Activated CD4-positive, alpha-beta memory T cell treated with anti-CD3 and anti-CD28 coated beads, Interleukin-2, amount 10 ng/mL, durations not matched to agents 7 days and 5 days (primary cell): ENCODE measurements at places on chromosomes 12 and 14. TPM values are rescaled to one million over a fixed set of nuclear protein-coding genes. Genes with fewer than 3 reads are reported as not detected.

- peaks cover 8% of the 10 kb centered on the region for H3K36me3 ChIP-seq
- peak overlapping the region; percentile 18 for H3K27ac ChIP-seq
- DNase-seq, result no peak
- no peak overlapping the region for H3K4me3 ChIP-seq
- no peaks in the 10 kb centered on the region for H3K27me3 ChIP-seq
- peaks cover 56% of the 10 kb centered on the region for H3K4me1 ChIP-seq
Observed at GRCh38 chr14:65334765-65335410, 77.6 kb upstream of the FUT8 start.

DNA sequence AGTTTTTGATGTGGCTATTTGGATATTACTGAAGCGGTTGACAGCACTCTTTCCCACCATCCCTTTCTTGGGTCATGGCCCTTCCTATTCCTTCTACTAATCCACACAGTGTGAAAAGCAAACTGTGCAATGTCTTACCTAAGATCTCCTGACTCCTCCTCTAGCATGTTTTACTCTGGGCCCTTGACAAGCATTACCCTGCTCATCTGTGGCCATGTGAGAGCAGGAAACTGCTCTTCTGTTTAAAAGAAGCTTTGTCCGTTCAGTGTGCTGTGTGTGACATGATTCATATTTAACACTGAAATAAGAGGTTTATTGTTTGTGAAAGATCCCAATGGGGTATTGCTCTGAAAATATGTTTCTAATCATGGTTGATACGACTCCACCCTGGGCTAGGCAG, 1022.5 kb downstream of the AACS start:
- H3K27ac ChIP-seq, result no peak overlapping the region
- DNase-seq, result no peak
- H3K4me3 ChIP-seq, result no peak overlapping the region
- no peaks in the 10 kb centered on the region for H3K27me3 ChIP-seq

- H3K27ac ChIP-seq, result no peak overlapping the region
- H3K4me3 ChIP-seq, result peak overlapping the region; percentile 2
- no peaks in the 10 kb centered on the region for H3K27me3 ChIP-seq
- DNase-seq, result no peak
Observed at GRCh38 chr12:73421832-73422231, 1115.8 kb upstream of the ATXN7L3B start.

- peaks cover 40% of the 10 kb centered on the region for H3K4me1 ChIP-seq
- H3K36me3 ChIP-seq, result peaks cover 60% of the 10 kb centered on the region
- H3K4me3 ChIP-seq, result peak overlapping the region; percentile 95
- DNase-seq, result no peak
Observed at GRCh38 chr12:121806009-121806545, 2.3 kb downstream of the SETD1B start.

DNA sequence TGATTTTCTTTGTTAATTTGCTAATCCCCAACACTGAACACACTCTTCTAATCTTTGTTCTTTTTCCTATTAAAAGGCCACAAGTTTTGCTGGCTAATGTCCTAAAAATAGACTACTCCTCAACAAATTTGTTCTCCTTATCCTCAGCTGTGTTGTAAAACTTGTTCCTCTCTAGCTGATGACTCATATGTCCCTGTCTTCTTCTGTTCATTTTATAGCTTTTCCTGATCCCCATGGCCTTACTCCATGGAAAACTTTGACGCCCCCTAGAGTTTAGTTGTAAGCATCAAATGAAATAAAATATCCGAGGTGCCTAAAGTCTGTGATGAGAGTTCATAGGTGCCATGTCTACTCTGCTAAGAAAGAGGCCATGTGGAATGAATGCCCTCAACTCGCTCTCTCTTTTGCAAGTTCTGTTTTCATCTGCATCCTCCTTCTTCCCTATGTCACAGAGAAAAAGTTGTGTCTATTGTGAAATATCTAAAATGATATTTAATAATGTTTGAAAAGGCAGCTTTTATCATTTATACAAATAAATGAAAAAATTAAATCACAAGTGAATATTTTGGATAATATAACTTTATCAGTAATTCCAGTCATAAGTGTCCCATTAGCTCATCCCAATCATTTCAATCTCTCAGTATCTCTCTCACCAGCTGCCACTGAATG, 237.9 kb downstream of the IPO8 start:
- no peak overlapping the region for H3K4me3 ChIP-seq
- H3K4me1 ChIP-seq, result no peaks in the 10 kb centered on the region
- H3K36me3 ChIP-seq, result no peaks in the 10 kb centered on the region
- no peak overlapping the region for H3K27ac ChIP-seq

- H3K27ac ChIP-seq, result peak overlapping the region; percentile 79
- peaks cover 89% of the 10 kb centered on the region for H3K4me1 ChIP-seq
- peaks cover 50% of the 10 kb centered on the region for H3K36me3 ChIP-seq
Observed at GRCh38 chr12:14399871-14400270, 34.4 kb downstream of the ATF7IP start.

DNA sequence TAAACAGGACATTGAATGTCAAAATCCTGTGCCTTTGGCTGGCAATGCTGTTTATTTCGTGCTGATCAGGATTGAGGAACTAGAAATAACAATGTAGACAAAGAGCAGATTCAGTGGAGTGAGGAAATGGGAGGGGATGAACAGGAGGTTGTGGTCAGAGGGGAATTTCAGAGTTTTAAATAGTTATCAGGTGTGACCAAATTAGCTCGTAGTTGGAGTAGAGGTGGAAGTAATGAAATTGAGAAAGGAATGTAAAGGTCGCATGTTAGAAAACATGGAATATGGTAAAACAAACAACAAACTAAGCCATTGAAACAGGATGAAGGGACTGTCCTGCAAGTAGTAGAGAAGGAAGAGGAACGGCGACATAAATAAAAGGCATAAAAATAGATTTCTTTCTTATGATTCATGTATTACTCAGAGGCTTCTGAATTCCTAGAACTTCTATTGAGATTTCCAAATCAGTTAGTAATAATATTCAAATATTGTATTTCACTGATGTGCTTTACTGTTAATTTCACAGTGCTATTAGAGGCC, 9.5 kb upstream of the SAV1 start:
- no peak for DNase-seq
- peaks cover 3% of the 10 kb centered on the region for H3K27me3 ChIP-seq
- no peak overlapping the region for H3K4me3 ChIP-seq
- no peak overlapping the region for H3K27ac ChIP-seq
- no peaks in the 10 kb centered on the region for H3K36me3 ChIP-seq
- H3K4me1 ChIP-seq, result peaks cover 7% of the 10 kb centered on the region

GRCh38 chr12:68440068-68440581, 108.0 kb upstream of the MDM1 start:
- no peak overlapping the region for H3K27ac ChIP-seq
- no peak overlapping the region for H3K4me3 ChIP-seq
- H3K4me1 ChIP-seq, result peaks cover 31% of the 10 kb centered on the region

DNA sequence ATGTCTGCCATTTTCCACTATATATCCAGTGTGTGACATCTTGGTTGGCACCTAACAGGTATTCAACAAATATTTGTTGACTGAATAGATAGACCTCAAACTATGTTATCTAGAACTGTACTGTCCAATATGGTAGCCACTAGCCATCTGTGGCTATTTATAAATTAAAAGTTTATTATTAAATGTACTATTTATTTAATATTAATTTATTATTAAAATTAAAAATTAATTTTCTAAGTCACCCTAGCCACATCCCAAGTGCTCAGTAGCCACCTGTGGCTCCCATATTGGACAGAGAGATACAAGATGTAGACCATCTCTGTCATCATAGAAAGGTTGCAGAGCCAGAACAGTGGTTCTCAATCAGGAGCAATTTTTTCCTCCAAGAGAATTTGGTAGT, 69.3 kb downstream of the SRRM4 start:
- H3K4me1 ChIP-seq, result no peaks in the 10 kb centered on the region
- no peak overlapping the region for H3K27ac ChIP-seq
- H3K4me3 ChIP-seq, result no peak overlapping the region
- no peaks in the 10 kb centered on the region for H3K36me3 ChIP-seq

DNA sequence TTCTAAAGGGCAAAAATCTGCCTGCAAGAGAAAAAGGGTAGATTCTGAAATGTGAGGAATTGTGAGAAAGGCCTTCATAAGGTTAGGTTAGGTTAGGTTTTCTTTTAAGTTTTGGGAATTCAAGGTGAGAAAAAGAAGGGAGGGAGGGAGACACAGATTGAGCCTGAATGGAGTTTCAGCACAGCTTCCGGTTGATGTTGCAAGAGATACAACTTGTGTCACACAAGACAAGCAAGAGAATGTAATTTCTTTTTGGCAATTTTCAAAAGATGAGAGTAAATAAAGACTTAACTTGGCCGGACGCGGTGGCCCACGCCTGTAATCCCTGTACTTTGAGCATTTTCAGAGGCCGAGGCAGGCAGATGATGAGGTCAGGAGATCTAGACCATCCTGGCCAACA, 63.8 kb downstream of the CPSF2 start:
- H3K4me3 ChIP-seq, result no peak overlapping the region
- no peaks in the 10 kb centered on the region for H3K36me3 ChIP-seq
- H3K27me3 ChIP-seq, result no peaks in the 10 kb centered on the region
- H3K4me1 ChIP-seq, result no peaks in the 10 kb centered on the region
- no peak overlapping the region for H3K27ac ChIP-seq

- DNase-seq, result no peak
- no peak overlapping the region for H3K27ac ChIP-seq
- H3K27me3 ChIP-seq, result no peaks in the 10 kb centered on the region
Observed at GRCh38 chr12:132700212-132700822, 10.3 kb upstream of the PGAM5 start.

DNA sequence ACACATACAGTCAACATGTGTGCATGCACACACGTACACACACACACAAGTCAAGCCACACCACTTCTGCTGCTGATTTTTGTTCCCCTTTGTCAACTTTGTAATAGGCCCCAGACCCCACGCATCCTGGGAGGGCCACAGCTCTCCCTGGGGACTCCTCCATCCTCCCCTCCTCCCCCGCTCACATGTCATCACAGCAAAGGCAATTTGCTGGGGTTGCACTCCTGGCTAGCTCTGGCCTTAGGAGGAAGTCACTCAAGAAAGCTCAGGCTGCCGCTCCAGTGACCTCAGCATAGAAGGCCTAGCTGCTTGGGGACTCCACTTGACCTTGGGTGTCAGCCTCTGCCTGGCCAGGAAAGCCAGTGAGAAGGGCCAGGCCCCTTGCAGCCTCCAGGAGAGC, 27.2 kb downstream of the NGB start:
- no peaks in the 10 kb centered on the region for H3K36me3 ChIP-seq
- no peak overlapping the region for H3K27ac ChIP-seq
- no peak overlapping the region for H3K4me3 ChIP-seq
- H3K27me3 ChIP-seq, result peaks cover 2% of the 10 kb centered on the region
- DNase-seq, result no peak

- H3K27ac ChIP-seq, result no peak overlapping the region
- no peak overlapping the region for H3K4me3 ChIP-seq
Observed at GRCh38 chr12:28794211-28794610, 354.9 kb upstream of the FAR2 start.

DNA sequence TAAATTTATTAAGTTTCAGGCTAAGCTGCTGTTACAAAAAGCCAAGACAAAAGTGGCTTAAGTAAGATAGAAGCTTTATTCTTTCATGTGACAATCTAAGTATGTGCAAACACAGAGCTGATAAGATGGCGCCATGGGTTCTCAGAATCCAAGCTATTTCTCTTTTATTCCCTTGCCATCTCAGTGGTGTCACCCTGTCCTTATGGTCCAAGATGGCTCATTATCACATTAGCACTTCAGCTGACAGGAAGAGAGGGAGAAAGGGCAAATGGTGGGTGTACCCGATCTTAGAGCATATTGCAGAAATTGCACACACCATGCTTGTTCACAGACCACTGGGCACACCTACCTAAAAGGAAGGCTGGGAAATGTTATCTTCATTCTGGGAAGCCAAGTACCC, 211.7 kb downstream of the TMTC2 start:
- DNase-seq, result no peak
- no peaks in the 10 kb centered on the region for H3K36me3 ChIP-seq
- no peak overlapping the region for H3K27ac ChIP-seq
- H3K4me3 ChIP-seq, result no peak overlapping the region
- H3K4me1 ChIP-seq, result no peaks in the 10 kb centered on the region
- no peaks in the 10 kb centered on the region for H3K27me3 ChIP-seq

DNA sequence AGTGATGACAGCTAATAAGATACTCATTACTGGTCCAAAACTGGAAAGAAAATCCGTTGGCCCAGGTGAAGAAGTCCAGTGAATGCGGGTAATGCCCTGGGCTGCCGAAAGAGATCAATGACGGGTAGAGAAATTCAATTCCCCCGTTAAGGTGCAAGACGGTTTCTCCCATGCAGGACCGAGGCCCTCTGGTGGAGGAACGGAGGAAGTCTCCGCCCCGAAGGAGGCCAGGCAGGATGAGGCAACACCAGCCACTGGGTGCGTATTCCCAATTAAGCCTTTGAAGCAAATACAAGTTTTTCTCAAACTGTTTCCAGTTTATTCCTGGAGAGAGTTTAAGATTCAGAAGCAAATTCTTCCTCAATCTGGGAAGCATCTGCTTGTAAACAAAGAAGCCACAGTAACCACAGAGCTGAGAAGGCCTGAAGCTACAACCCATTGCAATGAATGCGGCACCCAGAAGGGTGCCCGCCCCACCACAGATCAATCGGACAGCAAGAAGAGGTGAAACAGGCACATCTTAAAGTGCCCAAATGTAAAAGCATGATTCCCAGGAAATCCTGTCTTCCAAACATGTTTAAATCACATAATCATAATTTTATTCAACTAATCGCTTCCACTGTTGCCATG, 118.5 kb downstream of the TTC7B start:
- peak; percentile 77 for DNase-seq
- H3K4me3 ChIP-seq, result no peak overlapping the region
- no peaks in the 10 kb centered on the region for H3K36me3 ChIP-seq
- H3K4me1 ChIP-seq, result peaks cover 8% of the 10 kb centered on the region
- H3K27me3 ChIP-seq, result no peaks in the 10 kb centered on the region

DNA sequence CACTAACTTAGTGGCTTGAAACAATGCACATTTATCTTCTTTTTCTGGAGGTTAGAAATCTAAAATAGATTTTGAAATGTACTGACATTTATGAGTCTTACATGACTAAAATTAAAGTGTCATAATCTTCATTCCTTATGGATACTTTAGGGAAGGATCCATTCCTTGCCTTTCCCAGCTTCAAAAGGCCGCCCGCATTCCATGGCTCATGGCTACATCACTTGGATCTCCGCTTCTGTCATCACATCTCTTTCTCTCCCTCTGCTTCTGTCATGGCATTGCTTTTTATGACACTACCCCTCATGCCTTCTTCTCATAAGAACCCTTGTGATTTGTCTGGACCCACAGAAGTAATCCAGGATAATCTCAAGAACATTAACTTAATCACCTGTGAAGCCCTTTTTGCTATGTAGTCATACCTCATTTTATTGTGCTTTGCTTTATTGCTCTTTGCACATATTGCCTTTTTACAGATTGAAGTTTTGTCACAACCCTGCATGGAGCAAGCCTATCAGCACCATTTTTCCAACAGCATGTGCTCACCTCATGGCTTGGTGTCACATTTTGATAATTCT, 66.5 kb downstream of the GARIN6 start:
- H3K27ac ChIP-seq, result no peak overlapping the region
- no peaks in the 10 kb centered on the region for H3K27me3 ChIP-seq
- no peaks in the 10 kb centered on the region for H3K4me1 ChIP-seq
- DNase-seq, result no peak

- DNase-seq, result no peak
- H3K4me1 ChIP-seq, result no peaks in the 10 kb centered on the region
- H3K27ac ChIP-seq, result no peak overlapping the region
- no peaks in the 10 kb centered on the region for H3K27me3 ChIP-seq
Observed at GRCh38 chr12:130246560-130246959, 84.3 kb downstream of the FZD10 start.

- no peak for DNase-seq
- peaks cover 54% of the 10 kb centered on the region for H3K36me3 ChIP-seq
- no peaks in the 10 kb centered on the region for H3K27me3 ChIP-seq
Observed at GRCh38 chr14:88007608-88008007, 2.7 kb downstream of the GPR65 start.

ANO4 gene
- total RNA-seq, result not detected

CLEC4C gene
- total RNA-seq, result not detected

GPR162 gene
- total RNA-seq, result not detected

MIPOL1 gene
- not detected for total RNA-seq

CCDC197 gene
- total RNA-seq, result 0.45 TPM

FBRSL1 gene
- total RNA-seq, result 47.0 TPM

SLC17A8 gene
- total RNA-seq, result not detected

SOAT2 gene
- total RNA-seq, result 1.5 TPM

KRT1 gene
- 0.30 TPM for total RNA-seq
